ENCODE measurements at places on chromosomes 3 and 15.

DNA sequence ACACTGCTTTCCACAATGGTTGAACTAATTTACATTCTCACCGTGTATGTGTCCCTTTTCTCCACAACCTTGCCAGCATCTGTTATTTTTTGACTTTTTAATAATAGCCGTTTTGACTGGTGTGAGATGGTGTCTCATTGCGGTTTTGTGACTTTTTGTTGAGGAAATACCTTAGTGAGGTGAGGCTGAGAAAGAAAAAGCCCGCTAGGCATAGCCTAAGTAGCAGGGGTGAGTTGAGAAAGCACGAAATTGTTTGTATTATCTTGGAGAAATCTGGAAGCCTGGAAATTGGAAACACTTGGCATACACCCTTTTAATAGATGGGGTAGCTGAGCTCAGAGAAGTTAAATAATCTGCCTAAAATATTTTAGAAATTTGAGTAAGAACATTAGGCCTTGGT lies 61.5 kb upstream of the CFAP161 start:
- DNase-seq, result no peak

DNA sequence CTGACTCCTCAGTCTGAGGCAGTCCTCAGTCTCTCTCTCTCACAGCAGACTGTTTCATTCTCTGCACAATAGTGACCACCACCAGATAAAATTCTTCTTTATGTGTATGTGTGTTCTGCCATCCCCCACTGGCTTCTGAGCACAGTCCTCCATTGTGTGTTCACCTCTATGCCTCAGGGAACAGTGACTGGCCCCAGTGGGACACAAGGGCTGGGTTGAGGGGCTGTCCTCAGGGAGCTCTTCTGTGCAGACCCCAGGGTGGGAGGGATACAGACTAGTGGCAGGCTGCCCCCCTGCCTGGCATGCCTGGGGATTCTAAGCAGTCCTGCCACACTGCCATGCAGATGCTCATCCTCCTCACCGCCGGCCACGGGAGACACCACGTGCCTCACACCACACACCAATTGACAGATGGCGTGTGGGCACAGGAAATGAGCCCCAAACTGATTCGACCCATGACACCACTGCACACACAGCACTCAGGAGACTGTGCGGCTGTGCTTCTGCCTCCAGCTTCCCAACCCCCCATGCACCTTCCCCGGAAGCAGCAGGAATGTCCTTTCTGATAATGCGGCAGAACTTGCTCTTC lies 237.6 kb upstream of the CHRNA7 start:
- no peak for DNase-seq

DNA sequence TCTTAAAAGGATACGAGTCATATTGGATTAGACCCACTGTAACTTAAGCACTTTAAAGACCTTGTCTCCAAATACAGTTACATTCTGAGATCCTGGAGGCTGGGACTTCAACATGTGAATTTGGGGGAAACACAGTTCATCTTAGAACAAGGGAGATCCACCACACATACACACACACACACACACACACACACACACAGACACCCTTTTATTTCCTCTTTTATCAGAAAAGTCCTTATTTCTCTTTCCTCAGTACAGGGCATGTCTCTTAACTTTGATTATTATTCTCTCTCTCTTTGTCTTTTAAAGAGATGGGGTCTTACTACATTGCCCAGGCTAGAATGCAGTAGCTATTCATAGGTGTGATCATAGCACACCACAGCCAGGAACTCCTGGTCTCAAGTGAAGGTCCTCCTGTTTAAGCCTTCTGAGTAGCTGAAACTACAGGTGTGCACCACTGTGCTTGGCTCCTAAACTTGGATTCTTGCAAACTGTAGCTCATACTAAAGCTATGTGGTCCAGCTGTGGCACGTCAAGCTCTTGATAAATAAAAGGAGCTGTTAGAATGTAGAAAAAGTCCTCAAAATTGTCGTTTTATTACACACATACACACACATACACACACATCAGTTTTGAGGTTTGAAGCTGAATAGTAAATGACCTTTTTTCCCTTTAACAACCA lies 7.4 kb downstream of the GOLM2 start:
- no peak for DNase-seq

DNA sequence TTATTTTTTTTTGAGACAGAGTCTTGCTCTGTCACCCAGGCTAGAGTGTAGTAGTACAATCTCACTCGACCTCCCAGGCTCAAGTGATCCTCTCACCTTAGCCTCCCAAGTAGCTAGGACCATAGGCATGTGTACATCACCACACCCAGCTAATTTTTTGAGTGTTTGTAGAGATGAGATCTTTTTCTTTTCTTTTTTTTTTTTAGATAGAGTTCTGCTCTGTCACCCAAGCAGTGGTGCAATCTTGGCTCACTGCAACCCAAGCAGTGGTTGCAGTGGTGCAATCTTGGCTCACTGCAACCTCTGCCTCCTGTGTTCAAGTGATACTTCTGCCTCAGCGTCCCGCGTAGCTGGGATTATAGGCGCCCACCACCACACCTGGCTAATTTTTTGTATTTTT lies 5.2 kb downstream of the CEP97 start:
- DNase-seq, result no peak

GRCh38 chr3:159417761-159418160 lies 570.9 kb upstream of the IL12A start:
- DNase-seq, result no peak

DNA sequence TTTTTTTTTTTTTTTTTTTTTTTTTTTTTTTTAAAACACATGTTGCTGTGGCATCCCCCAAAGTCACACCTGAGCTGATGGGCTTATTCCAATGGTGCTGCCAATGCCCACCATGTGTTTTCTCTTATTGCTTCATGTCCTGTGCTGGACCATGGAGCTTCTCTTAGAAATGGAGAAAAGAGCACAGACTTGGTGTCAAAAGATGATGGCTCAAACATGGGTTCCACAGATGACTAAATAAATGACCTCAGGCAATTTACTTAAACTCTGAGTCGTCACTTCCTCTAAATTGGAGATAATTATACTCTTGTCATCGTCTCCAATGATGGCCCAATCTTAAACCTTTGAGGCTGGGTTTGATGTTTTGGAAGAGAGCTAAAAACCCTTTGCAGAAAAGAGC lies 28.1 kb downstream of the CHST2 start:
- no peak for DNase-seq

DNA sequence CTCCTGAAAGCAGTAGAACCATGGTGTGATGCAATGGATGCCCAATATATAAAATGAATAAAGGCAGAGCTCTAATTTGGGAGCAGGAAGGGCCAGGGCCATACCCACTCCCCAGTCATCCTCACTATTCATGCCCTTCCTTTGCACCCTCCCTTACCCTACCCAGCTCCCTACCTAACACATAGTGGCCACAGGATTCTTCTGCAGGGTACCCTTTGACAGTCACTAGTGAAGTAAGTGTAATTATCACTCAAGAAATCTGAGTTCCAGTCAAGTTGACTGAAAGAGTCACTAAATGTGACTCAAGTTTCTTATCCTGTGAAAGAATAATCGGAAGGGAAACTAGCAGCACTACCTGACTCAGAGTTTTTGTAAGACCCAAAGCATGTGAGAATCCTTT lies 69.2 kb downstream of the RASA2 start:
- no peak for DNase-seq

DNA sequence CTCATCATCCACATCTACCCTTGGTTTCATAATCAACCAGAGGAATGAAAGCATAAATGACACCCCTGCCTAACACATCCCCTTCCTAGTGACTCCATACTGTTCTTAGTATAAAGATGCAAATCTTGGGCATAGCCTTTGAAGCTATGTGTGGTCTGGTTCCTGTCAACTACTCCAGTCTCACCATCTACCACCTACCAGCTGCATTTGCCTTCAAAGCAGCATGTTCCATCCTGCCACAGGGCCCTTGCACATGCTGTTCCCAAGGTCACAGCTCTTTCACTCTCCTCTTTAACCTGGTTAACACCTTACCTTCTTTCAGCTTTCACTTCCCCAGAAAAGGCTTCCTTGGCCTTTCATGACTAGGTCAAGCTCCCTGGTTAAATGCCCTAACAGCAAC lies 62.3 kb upstream of the ARHGEF3 start:
- DNase-seq, result no peak
